ENCODE measurements at places on chromosomes 5 and 9. TPM values are rescaled to one million over a fixed set of nuclear protein-coding genes. Genes with fewer than 3 reads are reported as not detected.

Gene PCDHGA9
- total RNA-seq: 8.0 TPM

Gene MAN2A1
- 78.1 TPM for total RNA-seq

Gene SHC3
- 61.4 TPM for total RNA-seq

Gene PCDHB11
- total RNA-seq: not detected

Gene TAS2R1
- not detected for total RNA-seq

Gene GHR
- total RNA-seq: 3.5 TPM

Gene SPATA31D4
- total RNA-seq: not detected

Gene SHB
- total RNA-seq: 35.2 TPM

Gene TUSC1
- 7.4 TPM for total RNA-seq

Gene SPATA24
- 10.9 TPM for total RNA-seq

Gene SCGB3A2
- not detected for total RNA-seq

Gene CARTPT
- total RNA-seq: not detected

Gene CTXN3
- total RNA-seq: not detected

Gene SLC34A1
- total RNA-seq: not detected

Gene ADGRD2
- total RNA-seq: not detected

Gene DMGDH
- total RNA-seq: 2.5 TPM

Gene SPATA31C1
- not detected for total RNA-seq

Gene ARHGEF39
- 2.9 TPM for total RNA-seq

Gene HAVCR1
- total RNA-seq: 0.17 TPM

Gene MELK
- total RNA-seq: 5.3 TPM

Gene CTNND2
- total RNA-seq: not detected

Gene IL13
- total RNA-seq: not detected

Gene MAMDC2
- 3.2 TPM for total RNA-seq

Gene CDO1
- total RNA-seq: 9.0 TPM

Gene FBP2
- not detected for total RNA-seq

Gene KIF20A
- total RNA-seq: 12.2 TPM

Gene PDE6A
- total RNA-seq: not detected

Gene IL5
- not detected for total RNA-seq

Gene GLRA1
- total RNA-seq: not detected

Gene LRRTM2
- total RNA-seq: 2.6 TPM

Gene POU5F2
- total RNA-seq: 0.99 TPM

Gene TICAM2
- 11.8 TPM for total RNA-seq

Gene GRM6
- total RNA-seq: not detected

Gene SQSTM1
- total RNA-seq: 2,519 TPM

Gene F12
- not detected for total RNA-seq

Gene MSX2
- 15.9 TPM for total RNA-seq

Gene DMRT2
- total RNA-seq: not detected

Gene BAAT
- not detected for total RNA-seq
